Psoas muscle (tissue), 8 donors: ENCODE measurements at places on chromosomes 4 and X. TPM values are rescaled to one million over a fixed set of nuclear protein-coding genes. Genes with fewer than 3 reads are reported as not detected.
A peak's percentile ranks its signal among the peaks of the same experiment; 100 is the strongest.

- no peaks in the 10 kb centered on the region for H3K27me3 ChIP-seq
- H3K4me3 ChIP-seq, result no peak overlapping the region
- no peak for DNase-seq
- H3K36me3 ChIP-seq, result no peaks in the 10 kb centered on the region
Observed at GRCh38 chr4:43776371-43776770, 672.2 kb downstream of the KCTD8 start.

- H3K27ac ChIP-seq, result no peak overlapping the region
- no peaks in the 10 kb centered on the region for H3K27me3 ChIP-seq
- H3K4me1 ChIP-seq, result no peaks in the 10 kb centered on the region
- H3K36me3 ChIP-seq, result no peaks in the 10 kb centered on the region
- H3K4me3 ChIP-seq, result no peak overlapping the region
- DNase-seq, result no peak
Observed at GRCh38 chr4:30696191-30696590, 24.0 kb upstream of the PCDH7 start.

GRCh38 chrX:139828033-139828432, 104.8 kb downstream of the ATP11C start:
- H3K27me3 ChIP-seq, result no peaks in the 10 kb centered on the region
- DNase-seq, result no peak
- H3K36me3 ChIP-seq, result no peaks in the 10 kb centered on the region

GRCh38 chr4:115607311-115607710, 493.9 kb upstream of the NDST4 start:
- no peak for DNase-seq
- no peaks in the 10 kb centered on the region for H3K4me1 ChIP-seq
- no peaks in the 10 kb centered on the region for H3K27me3 ChIP-seq
- H3K4me3 ChIP-seq, result no peak overlapping the region
- no peaks in the 10 kb centered on the region for H3K36me3 ChIP-seq
- H3K27ac ChIP-seq, result no peak overlapping the region

VCX3B gene
- total RNA-seq, result not detected

DNA sequence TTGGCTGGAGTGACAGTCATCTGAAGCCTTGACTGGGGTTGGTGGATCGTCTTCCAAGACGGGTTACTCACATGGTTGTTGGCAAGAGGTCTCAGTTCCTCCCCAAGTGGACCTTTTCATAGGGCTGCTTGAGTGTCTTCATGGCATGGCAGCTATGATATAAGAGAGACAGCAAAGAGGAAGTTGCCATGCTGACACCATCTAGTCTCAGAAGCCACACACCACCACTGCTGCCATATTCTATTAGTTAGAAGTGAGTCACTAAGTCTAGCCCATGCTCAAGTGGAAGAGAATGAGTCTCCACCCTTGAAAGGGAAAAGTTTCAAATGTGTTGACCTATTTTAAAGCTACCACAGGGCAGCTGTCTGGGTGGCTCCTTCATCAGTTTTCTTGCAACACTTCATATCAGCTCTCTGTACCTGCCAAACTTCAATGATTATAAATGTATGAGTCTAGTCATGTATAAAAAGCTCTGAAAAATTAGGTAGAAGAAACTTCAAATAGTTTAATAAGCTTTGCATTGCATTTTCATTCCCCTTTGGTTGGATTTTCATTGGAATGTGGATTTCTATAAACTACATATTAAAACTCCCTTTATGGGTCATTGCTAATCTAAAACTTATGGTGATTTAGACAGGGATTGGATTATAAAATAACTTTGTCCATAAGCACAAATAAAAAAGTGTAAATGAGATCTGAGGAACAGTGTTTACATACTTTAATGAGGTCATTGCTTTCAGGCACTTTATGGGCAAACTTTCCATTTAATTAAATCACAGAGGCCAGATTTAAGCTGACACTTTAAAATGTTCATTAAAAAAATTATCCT, 68.0 kb upstream of the ATXN3L start:
- H3K36me3 ChIP-seq, result no peaks in the 10 kb centered on the region
- no peaks in the 10 kb centered on the region for H3K4me1 ChIP-seq
- H3K27me3 ChIP-seq, result no peaks in the 10 kb centered on the region
- H3K27ac ChIP-seq, result no peak overlapping the region
- H3K4me3 ChIP-seq, result no peak overlapping the region
- no peak for DNase-seq

AADAT gene
- 1.6 TPM for total RNA-seq

SYTL4 gene
- 1.6 TPM for total RNA-seq

TENM3 gene
- total RNA-seq, result 11.6 TPM

CPZ gene
- not detected for total RNA-seq

DNA sequence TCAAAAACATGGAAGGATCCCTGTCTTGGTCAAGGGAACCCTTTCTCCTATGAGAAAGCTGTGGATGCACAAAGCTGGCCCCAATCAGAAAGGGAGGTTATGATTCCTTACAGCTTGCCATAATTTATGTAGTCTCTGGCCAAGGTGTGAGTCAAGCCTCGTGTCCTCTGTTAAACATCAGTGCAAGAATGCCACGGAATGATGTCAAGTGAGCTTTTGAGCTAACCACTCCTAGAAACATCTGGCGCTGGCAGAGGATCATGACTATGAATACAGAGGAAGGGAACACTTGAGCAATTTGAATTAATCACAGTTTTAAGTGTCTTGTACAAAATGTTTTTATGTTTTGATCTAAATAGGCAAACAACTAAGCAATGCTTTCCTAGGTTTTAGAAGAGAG, 51.5 kb upstream of the RAP2C start:
- H3K27ac ChIP-seq, result no peak overlapping the region
- peak; percentile 62 for DNase-seq
- H3K4me1 ChIP-seq, result no peaks in the 10 kb centered on the region
- H3K4me3 ChIP-seq, result no peak overlapping the region

TLR8 gene
- 0.57 TPM for total RNA-seq

GRCh38 chr4:165364452-165365080, 14.2 kb upstream of the CPE start:
- no peak for DNase-seq
- no peaks in the 10 kb centered on the region for H3K27me3 ChIP-seq
- H3K27ac ChIP-seq, result no peak overlapping the region

DNA sequence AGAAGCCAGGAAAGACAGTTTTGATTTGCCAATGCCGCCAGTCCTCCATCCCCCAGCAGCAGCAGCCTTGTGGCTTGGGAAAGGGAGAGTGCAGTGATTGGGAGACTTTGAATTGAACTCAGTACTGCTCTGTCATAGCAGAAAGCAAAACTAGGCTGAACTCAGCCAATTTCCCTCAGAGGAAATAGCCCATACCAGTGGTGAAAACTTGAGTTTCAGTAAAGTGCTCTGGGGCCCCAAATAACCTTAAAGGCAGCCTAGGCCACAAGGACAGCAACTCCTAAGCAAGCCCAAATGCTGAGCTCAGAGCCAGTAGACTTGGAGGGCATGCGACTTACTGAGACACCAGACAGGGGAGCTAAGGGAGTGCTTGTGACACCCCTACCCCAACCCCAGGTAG, 2.0 kb upstream of the PROM1 start:
- H3K27ac ChIP-seq, result no peak overlapping the region
- H3K4me3 ChIP-seq, result no peak overlapping the region
- H3K27me3 ChIP-seq, result peaks cover 38% of the 10 kb centered on the region
- peaks cover 21% of the 10 kb centered on the region for H3K4me1 ChIP-seq

THOC2 gene
- total RNA-seq, result 22.4 TPM

SSX2B gene
- not detected for total RNA-seq

- no peaks in the 10 kb centered on the region for H3K36me3 ChIP-seq
- no peak for DNase-seq
Observed at GRCh38 chr4:47741200-47741599, 96.7 kb downstream of the CORIN start.

RAB9B gene
- 1.9 TPM for total RNA-seq

GRCh38 chrX:69374569-69374968, 129.6 kb upstream of the NALF2 start:
- H3K36me3 ChIP-seq, result no peaks in the 10 kb centered on the region
- H3K27ac ChIP-seq, result no peak overlapping the region
- no peak for DNase-seq
- no peaks in the 10 kb centered on the region for H3K27me3 ChIP-seq
- no peaks in the 10 kb centered on the region for H3K4me1 ChIP-seq

DNA sequence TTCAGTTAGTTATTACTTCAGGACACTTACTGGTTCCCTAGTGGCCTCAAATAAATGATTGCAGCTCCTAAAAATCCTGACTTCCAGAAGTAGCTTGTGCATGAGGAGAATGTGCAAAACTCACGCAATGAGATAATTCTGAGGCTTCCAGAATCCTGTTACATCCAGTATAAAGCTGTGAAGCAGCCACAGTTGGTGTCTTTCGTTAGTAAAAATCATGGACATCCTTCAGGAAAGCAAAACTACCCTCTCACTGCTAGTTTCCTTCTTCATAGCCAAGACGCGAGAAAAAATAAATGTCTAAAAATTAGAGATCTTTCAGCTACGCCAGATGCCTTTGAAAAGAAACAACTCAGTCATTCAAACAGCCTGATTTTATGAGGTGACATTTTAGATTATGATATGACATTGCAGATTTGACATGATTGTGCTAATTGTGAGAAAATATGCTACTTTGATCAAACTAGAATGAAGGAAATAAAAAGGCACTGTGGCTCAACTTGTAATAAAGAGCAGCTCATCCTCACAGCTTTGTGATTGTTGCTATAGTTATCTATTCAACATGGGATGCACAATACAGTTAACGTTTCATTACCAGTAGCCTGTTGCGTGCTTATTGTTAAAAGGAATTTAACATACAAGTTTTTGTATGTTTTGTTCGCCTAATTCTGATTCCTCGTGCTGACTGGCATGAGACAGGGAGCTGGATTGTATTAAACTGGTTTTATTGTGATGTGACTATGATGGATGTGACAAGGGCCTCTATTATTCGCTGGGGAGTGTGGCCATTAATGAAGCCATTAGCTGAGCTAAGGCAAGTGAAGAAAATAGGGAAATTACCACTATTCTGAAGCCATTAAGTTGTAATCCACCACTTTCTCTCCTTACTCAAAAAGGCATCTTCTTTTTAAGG, 40.5 kb downstream of the AFF2 start:
- no peak overlapping the region for H3K27ac ChIP-seq
- H3K4me1 ChIP-seq, result no peaks in the 10 kb centered on the region
- no peak overlapping the region for H3K4me3 ChIP-seq
- H3K36me3 ChIP-seq, result no peaks in the 10 kb centered on the region
- no peaks in the 10 kb centered on the region for H3K27me3 ChIP-seq

- no peaks in the 10 kb centered on the region for H3K36me3 ChIP-seq
- H3K4me1 ChIP-seq, result no peaks in the 10 kb centered on the region
- H3K27me3 ChIP-seq, result no peaks in the 10 kb centered on the region
- no peak overlapping the region for H3K27ac ChIP-seq
- no peak for DNase-seq
- H3K4me3 ChIP-seq, result no peak overlapping the region
Observed at GRCh38 chr4:175807547-175807946, 4.5 kb downstream of the GPM6A start.
